ENCODE measurements at places on chromosomes 3 and 15.

GRCh38 chr3:103127098-103127630 lies 692.3 kb downstream of the ZPLD1 start:
- DNase-seq: peak; percentile 27

GRCh38 chr15:94951538-94951937 lies 720.2 kb downstream of the MCTP2 start:
- DNase-seq: no peak

GRCh38 chr3:171173736-171174135 lies 147.2 kb upstream of the SLC2A2 start:
- no peak for DNase-seq

GRCh38 chr3:149374793-149375500 lies 2.5 kb downstream of the TM4SF1 start:
- DNase-seq: no peak

- DNase-seq: no peak
These were observed 12.9 kb downstream of the POLG start for GRCh38 chr15:89321521-89322410.
